Myocyte (in vitro differentiated cells): ENCODE measurements at places on chromosomes 5 and 9. TPM values are rescaled to one million over a fixed set of nuclear protein-coding genes. Genes with fewer than 3 reads are reported as not detected.

The MSX2 gene
- total RNA-seq: 4.8 and 9.8 TPM in 2 replicates

The KCTD16 gene
- 0.47 and 0.64 TPM in 2 replicates for total RNA-seq

The PCA3 gene
- total RNA-seq: not detected in 2 replicates

The SHC3 gene
- 0.05 and 0.16 TPM in 2 replicates for total RNA-seq

The STOM gene
- 30.3 and 31.3 TPM in 2 replicates for total RNA-seq

The PCDHB9 gene
- 6.8 TPM in 2 replicates for total RNA-seq

The C9 gene
- not detected in 2 replicates for total RNA-seq

The N4BP3 gene
- total RNA-seq: 4.8 and 12.5 TPM in 2 replicates

The RETREG1 gene
- total RNA-seq: 11.3 and 17.3 TPM in 2 replicates

The NSUN2 gene
- 41.8 and 41.9 TPM in 2 replicates for total RNA-seq

The PCDH1 gene
- total RNA-seq: 0.11 and 0.42 TPM in 2 replicates

The PAEP gene
- total RNA-seq: not detected in 2 replicates

The ADAMTS16 gene
- 0.75 and 1.7 TPM in 2 replicates for total RNA-seq

The ASTN2 gene
- total RNA-seq: 25.3 and 28.5 TPM in 2 replicates

The FOXD4 gene
- 0.16 and 0.19 TPM in 2 replicates for total RNA-seq

The PCDHB14 gene
- total RNA-seq: 6.2 and 6.9 TPM in 2 replicates

The RANBP3L gene
- 9.4 and 12.6 TPM in 2 replicates for total RNA-seq

The PCDHGB5 gene
- total RNA-seq: 0.47 and 1.4 TPM in 2 replicates

The DBH gene
- 0.16 and 1.5 TPM in 2 replicates for total RNA-seq

The IL13 gene
- total RNA-seq: not detected in 2 replicates

The PCDHGB4 gene
- 1.1 and 2.2 TPM in 2 replicates for total RNA-seq

DNA sequence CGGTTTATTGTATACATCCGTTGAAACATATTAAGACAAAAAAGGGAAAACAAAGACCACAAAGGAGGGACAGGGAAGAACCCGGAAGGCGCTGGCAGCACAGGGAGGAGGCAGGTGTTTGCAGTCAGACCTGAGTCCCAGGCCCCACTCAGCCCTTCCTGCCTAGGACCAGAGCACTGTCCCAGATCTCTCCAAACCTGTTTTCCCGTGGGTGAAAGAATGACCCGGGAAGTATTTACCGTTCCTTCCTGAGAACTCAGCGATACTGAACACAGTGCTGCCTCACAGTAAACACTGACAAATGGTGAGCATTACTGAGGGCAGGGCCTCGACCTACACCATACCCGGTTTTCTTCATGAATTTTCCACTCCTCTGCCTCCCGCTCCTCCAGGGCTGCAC, 1.2 kb downstream of the ABO start:
- DNase-seq: no peak

DNA sequence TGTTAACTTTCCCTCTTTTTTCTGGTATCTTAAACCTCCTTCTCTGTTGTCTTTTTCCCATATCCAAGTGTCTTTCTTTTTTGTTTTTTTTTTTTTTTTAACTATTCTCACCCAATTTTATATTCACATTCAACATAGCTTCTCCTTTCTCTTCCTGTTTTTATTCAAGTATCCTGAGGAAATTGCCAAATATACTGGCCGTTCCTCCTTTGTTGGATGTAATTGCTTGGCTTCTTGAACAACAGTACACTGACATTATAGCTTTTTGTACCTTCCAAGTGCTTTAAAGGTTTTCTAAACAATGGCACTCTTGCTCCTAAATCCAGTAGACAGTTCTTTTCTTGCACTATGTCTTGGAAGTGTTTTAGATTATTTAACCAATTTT, 1146.8 kb downstream of the MAT2B start:
- DNase-seq: no peak

GRCh38 chr9:96219026-96219899, 82.7 kb downstream of the HSD17B3 start:
- DNase-seq: no peak

- no peak for DNase-seq
These were observed 62.5 kb downstream of the MVB12B start for GRCh38 chr9:126388964-126389708.

DNA sequence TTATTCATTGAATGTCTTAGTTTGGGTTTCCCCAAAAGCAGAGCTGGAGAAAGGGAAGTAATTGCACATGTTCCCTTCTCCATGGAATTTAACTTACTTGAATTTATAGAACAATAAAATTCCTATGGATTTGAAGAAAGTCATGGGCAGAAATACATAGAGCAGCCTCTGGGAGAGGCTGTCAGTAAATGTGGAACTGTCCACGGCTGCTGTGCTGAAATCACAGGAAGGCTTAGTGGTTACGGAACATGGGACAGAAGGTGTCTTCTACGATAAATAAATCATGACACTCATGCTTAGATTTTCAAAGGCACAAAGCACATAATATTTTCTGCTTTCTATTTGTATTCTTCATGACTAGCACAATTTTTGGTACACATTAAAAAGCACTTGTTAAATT, 440.6 kb upstream of the IZUMO3 start:
- DNase-seq: no peak

GRCh38 chr5:168946363-168946762, 354.6 kb downstream of the SLIT3 start:
- DNase-seq: no peak

DNA sequence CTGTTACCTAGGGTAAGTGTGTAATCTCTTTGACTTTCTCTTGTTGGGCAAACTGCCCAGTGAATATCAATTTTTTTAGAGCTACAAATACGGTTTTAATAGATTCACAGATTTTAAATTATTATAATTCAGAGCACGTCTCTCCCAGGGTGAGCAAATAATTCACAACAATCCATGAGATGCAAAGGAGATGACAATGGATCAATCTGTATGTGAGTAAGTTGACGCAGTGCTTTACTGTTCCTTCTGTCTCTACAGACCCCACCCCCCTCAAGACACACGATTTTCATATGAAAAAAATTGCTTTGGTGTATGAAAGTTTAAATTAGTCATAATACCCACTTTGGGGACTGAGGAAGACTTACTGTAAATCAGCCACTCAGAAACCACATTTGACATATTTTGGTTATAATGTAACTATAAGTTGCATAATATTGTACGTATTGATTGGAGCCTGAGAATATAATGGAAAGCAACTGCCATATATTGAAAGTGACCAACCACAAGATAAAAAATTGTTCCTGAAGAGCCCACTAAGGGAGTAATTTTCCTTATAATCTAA, 201.7 kb downstream of the BNC2 start:
- no peak for DNase-seq

GRCh38 chr5:16867577-16867953, 68.5 kb downstream of the MYO10 start:
- peak; percentile 57 for DNase-seq

GRCh38 chr5:83368835-83369234, 102.7 kb upstream of the VCAN start:
- no peak for DNase-seq

GRCh38 chr9:80326105-80326504, 754.3 kb downstream of the TLE4 start:
- DNase-seq: peak; percentile 38

DNA sequence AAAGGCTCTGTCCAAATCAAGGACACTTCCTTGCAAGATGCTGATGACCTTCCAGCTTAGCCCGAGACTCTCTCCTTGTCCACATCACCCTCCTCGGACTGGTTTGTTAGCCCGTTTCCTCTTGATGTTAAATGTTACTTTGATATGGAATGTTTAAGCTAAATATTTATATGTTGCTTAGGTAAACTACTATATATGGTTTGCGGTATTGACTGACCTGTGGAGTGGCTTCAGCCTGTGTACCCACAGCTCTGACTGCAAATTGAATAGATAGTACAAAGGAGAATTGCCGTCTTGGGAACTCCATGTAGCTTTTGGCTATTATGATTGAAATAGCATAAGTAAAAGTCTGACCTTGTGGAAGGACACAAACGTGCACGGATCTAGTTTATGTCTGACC, 422.0 kb downstream of the YTHDC2 start:
- no peak for DNase-seq

DNA sequence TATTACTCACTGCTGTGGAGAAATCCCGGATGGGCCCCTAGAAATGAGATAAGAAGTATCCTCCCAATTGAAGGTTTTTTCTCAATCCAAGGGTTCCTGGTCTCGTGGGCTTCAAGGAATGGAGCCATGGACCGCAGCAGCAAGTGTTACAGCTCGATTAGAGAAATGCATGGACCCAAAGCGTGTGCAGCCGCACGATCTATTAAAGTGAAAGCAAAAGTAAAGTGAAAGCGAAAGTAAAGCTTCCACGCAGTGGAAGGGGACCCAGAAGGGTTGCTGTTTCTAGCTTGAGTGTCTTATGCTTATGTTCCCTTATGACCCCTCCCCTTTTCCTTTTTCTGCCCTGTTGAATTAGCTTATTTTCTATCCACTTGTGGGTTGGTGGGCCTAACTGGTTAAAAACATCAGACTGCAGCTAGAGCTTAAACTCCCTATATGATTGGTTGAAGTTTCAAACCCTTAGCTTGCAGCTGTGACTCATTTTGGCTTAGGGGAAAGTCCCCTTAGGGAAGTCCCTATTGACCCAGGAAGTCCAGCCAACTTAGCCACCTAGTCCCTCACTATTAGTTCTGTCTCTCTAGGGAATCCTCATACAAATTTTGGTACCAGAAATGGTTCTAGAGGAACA, 1111.8 kb downstream of the TAF11L14 start:
- peak; percentile 36 for DNase-seq

GRCh38 chr5:58999804-59000203, 416.9 kb downstream of the RAB3C start:
- no peak for DNase-seq

GRCh38 chr5:104998572-104998971, 1436.0 kb upstream of the NUDT12 start:
- no peak for DNase-seq

DNA sequence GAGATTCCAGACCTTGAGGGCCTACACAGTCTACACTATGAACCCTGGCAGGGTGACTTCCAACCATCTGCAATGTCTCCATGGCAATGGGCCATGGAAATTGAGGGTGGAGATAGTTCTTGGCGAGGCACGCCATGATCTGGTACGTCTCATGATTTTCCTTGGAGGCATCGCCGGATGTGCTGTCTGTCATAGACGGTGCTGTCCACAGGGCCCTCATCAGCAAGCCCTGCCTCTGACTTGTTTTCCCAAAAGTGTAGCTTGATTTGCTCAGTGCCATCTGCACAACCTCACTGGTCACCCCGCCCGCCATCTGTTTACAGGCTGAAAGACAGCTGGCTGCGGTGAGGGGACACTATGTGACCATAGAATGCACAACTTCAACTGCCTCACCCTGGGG, 73.5 kb downstream of the BOD1 start:
- DNase-seq: peak; percentile 75

DNA sequence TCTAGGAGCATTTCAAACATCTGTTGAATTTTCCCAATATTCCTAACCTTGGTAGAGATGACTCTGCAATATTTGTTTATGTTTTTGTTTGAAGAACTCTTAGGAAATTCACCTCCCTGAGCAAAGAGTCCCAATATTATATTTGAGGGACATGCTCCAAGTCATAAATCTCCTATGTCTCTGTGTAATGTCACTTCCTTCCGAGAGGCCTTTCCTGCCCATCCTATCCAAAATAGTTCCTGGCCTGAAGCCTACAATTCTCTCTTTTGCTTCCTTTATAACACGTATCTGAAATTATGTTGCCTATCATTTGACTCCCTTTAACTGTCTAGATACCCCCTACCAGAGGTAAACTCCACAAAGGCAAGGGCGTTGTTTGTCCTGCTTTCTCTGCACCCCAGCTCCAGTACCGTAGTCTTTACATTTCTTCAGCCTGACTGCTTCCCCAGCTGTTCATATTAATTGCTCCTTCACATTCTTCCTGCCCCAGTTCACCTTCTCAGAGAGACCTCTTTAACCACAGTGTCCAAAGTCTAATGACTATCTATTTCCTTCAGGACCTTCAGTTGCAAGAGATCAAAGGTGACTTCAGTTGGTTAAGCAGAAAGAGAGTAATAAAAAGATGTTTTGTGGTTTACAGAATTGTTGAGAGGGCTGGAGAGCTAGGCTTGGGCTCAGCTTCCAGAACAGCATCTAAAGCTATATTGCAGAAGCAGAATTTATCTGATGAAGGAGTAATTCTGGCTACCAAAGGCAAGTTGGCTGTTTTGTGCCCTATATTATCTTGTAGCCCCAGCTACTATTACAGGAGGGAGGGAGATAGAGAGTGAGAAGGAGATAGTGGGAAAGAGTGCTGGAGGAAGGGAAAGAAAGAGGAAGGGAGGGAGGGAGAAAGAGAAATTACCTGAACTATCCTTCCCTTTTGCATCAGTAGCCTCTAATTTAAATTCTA, 109.3 kb upstream of the TMEM161B start:
- DNase-seq: peak; percentile 3

DNA sequence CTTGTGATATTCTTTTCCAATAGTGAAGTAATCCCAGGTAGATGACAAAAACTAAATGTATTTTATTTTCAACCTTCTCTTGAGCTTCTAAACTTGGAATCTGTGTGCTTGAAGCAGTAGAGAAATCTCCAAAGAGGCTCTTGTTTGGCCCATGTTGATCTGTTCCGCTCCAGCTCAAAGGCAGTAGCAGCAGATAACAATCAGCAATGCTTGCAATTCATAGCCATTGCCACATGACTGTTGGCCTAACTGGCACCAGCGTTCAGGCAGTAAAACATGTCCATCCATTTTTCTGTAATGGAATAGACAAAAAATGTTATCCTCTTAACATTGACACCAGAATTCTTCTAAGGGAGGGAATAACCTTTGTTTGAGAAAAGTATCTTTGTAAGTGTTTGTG, 270.7 kb upstream of the MSX2 start:
- no peak for DNase-seq

DNA sequence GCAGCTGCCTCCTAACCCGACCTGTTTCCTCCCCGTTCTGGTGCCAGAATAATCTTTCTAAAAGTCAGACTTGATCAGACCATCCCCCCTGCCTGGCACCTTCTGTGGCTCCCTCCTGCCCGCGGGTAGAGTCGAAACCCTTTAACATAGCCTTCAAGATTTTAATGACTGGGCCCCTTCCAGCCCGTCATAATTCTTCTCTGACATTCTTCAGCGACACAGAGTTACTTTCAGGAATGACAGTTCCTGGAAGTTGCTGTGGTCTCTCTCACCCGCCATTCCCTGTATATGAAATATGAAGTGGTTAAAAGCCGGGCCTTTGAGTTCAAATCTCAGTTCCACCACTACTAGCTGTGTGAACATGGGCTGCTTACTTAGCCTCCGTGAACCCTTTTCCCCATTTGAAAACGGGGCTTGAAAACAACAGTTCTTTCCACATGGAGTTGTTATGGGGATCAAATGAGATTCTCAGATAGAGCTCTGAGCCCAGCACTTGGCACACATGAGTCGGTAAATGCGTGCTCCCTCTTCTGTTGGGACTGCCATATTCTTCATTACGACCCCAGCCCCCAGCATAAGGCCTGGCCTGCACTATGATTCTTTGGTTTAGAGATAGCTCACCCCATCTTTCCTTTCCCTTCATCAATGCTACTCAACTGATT, 737 bp downstream of the NANS start:
- no peak for DNase-seq

GRCh38 chr9:20603524-20604268, 18.6 kb downstream of the MLLT3 start:
- no peak for DNase-seq

DNA sequence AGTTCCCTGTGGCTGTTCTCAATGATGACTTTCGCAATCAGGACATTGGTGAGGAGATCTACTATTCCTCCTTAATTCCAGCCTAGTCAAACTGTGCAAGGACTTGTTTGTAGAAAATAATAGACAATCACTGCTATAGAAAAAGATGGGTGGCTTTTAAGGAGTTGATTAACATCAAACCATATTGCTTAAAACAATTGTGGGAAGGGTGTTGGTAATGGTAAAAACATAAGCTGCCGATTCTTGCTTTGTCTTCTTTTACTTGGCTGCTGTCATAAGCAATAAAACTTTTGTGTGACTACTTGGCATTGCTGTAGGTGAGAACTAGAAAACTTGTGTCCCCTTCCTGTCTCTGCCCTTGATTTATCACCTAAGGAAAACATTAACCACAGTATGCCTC, 561.2 kb upstream of the SEMA6A start:
- DNase-seq: no peak

- DNase-seq: peak; percentile 36
These were observed 714.9 kb upstream of the MEF2C start for GRCh38 chr5:89597878-89598277.
